ENCODE measurements at places on chromosomes 7 and 10.

GRCh38 chr7:73999664-74000435 lies 28.1 kb upstream of the ELN start:
- no peak for DNase-seq

DNA sequence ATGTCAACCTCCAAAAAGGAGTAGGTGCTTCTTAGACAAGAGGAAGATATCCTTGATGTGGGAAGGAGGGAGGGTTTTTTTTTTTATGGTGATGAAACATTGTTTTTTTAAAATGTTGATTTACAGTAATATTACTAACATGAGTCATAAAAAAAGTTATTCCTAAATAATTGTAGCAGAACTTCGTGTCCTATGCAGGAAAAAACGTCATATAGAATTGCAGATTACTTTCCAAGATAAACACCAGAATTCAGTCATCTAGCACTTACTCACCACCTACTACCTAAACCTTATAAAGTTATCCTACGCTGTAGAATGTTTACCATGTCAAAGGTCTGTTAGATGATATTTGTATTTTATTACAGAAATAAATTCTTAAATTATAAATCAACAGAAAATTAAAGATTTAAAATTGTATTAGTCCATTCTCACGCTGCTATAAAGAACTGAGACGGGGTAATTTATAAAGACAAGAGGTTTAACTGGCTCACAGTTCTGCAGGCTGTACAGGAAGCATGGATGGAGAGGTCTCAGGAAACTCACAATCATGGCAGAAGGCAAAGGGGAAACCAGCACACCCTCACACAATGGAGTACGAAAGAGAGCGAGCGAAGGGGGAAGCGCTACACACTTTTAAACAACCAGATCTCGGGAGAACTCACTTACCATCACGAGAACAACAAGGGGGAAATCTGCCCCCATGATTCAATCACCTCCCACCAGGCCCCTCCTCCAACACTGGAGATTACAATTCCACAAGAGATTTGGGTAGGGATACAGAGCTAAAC lies 105.2 kb upstream of the NEBL start:
- DNase-seq = no peak

GRCh38 chr7:117068511-117069145 lies 115.3 kb downstream of the ST7 start:
- DNase-seq = peak; percentile 41

GRCh38 chr7:82234457-82235049 lies 209.0 kb downstream of the CACNA2D1 start:
- DNase-seq = no peak

- DNase-seq = no peak
Observed at GRCh38 chr10:98128802-98129201, 5.7 kb upstream of the R3HCC1L start.

DNA sequence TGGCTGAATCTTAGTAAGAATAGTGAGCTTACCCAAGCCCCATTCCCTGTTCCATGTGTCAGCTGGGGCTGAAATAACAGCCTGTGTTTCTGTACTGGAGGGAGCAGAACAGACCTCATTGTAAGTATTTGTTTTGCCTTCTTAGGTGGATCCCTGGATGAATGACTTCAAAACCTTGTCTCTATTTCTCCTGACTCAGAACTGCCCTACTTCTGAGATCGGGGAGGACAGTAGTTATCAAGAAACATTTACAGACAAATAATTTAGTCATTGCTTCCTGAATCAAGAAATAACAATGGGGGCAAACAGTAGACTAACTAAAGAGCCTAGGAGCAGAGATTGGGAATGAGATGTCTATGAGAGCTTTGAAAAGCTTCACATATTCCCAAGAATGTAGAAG lies 58.8 kb downstream of the TPST1 start:
- DNase-seq = no peak

GRCh38 chr10:126561921-126562680 lies 108.4 kb downstream of the C10orf90 start:
- DNase-seq = no peak

DNA sequence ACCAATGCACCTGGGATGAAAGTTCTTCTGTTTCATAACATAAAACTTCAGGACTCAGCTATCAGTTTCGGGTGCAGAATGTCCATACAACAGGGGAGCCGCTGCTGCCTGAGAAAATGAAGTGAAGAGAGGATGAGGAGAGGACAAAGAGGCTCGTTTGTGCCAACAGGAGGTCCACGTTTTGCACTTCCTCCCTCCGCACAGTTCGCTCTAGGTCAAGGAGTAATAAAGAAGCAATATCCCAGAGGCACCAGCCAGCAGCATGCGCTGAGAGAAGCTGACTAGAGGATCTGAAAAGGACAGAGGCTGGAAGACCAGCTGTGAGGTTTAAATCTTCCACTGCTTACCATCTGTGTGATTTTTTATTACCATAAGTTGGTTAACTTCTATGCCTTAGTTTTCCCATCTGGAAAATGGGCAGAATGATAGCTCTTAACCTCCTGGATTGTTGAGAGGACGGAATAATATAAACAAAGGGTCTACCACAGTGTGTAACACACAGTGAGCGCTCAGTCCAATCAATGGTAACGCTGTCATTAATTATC lies 709 bp downstream of the GPAM start:
- DNase-seq = no peak

- no peak for DNase-seq
Observed at GRCh38 chr10:6986927-6987326, 406.9 kb upstream of the PRKCQ start.

Measured in amygdala (tissue), 56 donors.